ENCODE measurements at places on chromosomes 5 and 9.

- no peak for DNase-seq
These were observed 109.9 kb downstream of the MEGF10 start for GRCh38 chr5:127400539-127400938.

DNA sequence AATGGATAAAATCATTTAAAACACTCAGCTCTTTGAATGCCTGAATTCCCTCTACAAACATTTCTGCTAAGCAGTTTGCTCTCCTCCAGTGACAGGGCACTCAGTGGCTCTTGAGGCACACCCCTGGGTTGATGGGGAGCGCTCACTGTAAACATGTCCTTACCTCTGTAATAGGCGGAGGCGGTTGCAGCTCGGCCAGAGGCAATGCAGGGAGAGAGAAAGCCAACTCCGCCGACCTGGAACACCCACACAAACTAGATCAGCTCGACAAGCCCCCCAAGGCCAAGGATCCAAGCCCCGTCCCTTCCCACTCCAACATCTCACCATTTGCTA lies 329 bp downstream of the CDC23 start:
- no peak for DNase-seq

DNA sequence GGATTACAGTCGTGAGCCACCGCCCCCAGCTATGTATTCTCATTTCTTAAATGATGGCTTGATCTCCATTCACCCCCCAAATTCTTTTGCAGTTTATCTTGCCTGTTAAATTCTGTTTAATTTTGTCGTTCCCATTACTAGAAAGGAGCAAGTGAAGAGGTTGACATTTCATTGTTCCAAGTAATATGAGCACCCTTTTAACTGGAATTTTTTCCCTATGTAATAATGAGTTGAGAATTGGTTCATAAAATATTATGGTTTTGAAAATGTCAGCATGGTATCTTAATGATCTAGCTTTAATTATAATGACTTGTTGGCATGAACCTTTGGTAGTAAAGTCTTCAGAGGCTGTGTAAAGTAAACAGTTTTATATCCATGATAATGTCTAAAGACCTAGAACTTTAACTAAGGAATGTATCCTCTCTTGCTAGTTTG lies 37.4 kb downstream of the F2RL2 start:
- no peak for DNase-seq

DNA sequence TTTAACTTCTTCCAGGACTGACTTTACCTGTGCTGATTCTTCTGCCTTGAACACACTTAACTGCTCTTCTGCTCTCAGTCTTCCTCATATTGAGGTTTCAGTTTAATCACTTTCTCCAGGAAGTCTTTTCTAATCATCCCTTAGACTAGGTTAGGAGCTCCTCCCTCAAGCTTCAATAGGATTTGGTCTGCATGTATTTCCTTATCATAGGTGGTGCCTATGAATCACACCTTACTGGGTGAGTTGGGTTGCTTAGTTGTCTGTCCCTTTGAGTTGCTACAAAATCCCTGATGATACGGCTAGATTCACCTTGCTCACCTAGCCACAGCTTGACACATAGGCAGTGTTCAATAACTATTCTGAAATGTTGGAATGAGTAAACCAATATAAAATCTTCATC lies 164.4 kb downstream of the DNAH5 start:
- DNase-seq: no peak

DNA sequence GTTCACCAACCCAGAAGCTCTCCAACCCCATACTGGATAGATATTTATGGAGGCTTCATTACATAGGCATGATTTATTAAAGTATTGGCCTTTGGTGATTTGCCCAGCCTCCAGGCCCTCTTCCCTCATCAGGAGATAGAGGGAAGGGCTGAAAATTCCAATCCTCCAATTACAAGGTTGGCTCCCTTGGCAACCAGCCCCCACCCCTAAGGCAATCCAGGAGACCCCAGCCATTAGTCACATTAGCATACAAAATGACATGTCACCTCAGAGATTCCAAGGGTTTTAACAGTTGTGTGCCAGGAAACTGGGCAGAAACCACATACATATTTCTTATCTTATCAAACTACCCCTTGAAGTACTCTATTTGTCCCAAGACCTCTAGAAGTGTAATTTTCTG lies 210.0 kb downstream of the HINT1 start:
- no peak for DNase-seq

DNA sequence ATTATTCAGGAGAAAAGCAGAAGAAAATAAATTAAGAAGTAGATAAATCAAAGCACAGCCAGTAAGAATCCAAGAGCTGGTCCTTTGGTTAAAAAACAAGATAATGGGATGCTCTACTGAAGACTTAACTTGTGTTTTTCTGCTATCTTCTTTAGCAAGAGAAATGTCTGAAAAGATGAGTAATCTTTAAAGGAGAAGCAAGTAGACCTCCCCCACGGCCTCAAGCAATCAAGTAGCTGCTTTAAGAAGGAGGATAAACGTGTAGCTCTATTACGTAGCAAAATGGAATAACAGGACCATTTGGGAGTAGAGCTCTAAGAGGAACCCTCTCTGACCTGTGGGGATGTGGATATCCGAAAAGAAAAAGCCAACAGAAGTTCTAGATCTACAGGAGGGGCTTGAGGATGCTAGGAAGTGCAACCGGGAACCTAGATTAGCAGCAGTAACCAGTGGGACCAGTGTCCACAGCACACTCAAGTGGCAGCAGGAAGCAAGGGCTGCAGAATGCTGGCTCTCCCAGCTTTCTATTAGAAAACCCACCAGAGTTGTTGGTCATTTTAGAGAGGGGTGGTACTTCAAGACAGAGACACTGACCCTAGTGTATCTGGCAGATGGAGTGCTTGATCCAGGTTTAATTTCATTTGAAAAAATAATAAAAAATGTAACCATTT lies 185.4 kb downstream of the GABBR2 start:
- DNase-seq: no peak

GRCh38 chr5:59003641-59004040 lies 420.8 kb downstream of the RAB3C start:
- no peak for DNase-seq

GRCh38 chr5:58988938-58989337 lies 406.1 kb downstream of the RAB3C start:
- DNase-seq: no peak

DNA sequence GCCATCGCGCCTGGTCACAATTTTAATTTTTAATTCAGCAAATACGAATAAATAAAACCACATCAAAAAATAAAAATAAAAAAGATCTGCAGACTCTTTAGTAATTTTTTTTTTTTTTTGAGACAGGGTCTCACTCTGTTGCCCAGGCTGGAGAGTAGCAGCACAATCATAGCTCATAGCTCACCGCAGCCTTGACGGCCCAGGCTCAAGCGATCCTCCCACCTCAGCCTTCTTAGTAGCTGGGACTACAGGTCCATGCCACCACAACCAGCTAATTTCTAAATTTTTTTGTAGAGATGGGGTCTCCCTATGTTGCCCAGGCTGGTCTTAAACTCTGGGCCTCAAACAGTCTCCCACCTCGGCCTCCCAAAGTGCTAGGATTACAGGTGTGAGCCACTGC lies 14.2 kb downstream of the NANS start:
- DNase-seq: no peak

GRCh38 chr9:96519787-96520186 lies 69.8 kb downstream of the HABP4 start:
- DNase-seq: no peak

DNA sequence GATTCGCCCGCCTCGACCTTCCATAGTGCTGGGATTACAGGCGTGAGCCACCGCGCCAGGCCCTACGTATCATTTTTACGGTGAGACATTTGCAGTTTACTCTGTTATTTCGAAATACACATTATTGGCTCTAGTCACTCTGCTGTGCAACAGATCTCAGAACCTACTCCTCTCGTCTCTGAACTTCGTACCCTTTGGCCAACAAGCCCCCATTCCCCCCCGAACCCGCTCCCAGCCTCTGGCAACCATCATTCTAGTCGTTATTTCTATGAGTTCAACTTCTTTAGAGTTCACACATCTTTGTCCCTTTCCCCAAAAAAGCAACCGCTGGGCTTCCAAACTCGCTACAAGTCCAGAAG lies 735 bp downstream of the PTGR1 start:
- no peak for DNase-seq

DNA sequence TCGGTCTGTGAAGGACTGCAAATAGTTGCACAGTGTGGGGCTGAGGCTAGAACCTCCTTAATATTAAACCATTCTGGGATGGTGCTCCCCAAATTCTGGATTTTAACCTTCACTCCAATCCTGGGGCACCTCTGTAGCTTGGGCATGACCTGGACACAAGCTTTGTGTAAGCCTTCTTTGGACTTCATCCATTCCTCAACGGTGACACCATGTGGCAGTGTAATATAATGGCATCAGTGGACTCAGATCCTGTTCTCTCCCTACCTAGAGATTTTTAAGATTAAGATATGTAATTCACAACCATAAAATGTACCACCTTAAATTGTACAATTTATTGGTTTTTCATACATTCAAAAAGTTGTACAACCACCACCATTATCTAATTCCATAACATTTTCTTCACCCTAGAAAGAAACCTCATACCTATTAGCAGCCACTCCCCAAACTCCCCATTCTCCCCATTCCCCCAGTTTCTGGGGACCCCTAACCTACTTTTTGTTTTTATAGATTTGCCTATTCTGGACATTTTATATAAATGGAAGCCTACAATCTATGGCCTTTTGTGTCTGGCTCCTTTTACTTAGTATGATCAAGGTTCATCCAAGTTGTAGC lies 4.8 kb upstream of the PLGRKT start:
- DNase-seq: no peak

- no peak for DNase-seq
These were observed 679.8 kb downstream of the CETN3 start for GRCh38 chr5:89729623-89730301.

- no peak for DNase-seq
These were observed 51.7 kb downstream of the AUH start for GRCh38 chr9:91310037-91310436.

DNA sequence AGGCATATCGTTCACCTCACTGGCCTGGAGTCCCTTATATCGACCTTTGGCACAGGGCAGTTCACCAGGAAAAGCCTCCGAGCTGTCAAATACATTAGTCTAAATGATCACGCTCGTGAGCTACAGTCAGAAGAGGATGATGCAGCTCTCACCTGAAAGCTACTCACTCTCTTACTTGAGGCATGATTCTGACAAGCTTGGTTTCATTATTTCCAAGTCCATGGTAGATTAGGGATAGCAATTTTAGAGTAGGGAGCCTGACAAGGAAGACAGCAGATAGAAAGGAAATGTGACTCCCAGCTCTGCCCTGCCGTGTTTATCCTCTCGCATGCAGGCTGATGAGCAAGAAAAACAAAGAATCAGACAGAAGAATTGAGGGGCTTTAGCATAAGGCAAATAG lies 98.0 kb upstream of the MAP1B start:
- no peak for DNase-seq

GRCh38 chr5:51156838-51157237 lies 226.4 kb upstream of the ISL1 start:
- DNase-seq: no peak

- no peak for DNase-seq
These were observed 514.7 kb downstream of the DIRAS2 start for GRCh38 chr9:90127923-90128322.

DNA sequence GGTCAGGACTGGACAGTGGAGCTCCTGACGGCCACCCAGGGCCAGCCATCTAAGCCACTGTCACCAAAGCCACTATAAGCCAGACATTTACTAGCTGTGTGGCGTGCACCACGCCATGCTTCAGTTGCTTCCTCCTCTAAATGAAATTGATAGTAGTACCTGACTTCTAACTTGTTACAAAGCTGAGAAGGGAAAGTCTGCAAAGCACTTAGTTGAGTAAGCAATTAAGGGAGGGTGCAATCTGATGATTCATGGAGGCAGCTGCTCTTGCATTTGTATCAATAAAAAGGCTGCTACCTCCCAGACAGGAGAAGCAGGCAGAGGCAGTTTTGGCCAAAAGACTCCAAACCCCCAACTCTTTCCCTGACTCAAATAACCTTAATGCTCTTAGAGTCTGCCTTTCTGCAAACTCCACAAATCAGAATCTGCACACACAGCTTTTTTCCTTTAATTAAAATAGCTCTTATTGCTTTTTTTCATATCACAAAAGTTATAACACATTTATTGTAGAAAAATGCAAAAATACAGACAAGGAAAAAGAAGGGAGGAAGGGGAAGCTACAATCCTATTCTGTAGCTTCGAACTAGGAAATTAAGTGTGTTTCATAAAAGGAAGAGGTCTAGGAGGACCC lies 19.3 kb upstream of the RAPGEF1 start:
- no peak for DNase-seq

- no peak for DNase-seq
These were observed 68.5 kb downstream of the KIAA1958 start for GRCh38 chr9:112555101-112555643.

- no peak for DNase-seq
These were observed 8.5 kb upstream of the MGAT1 start for GRCh38 chr5:180810959-180811622.

GRCh38 chr9:91530829-91531228 lies 107.2 kb upstream of the NFIL3 start:
- no peak for DNase-seq

DNA sequence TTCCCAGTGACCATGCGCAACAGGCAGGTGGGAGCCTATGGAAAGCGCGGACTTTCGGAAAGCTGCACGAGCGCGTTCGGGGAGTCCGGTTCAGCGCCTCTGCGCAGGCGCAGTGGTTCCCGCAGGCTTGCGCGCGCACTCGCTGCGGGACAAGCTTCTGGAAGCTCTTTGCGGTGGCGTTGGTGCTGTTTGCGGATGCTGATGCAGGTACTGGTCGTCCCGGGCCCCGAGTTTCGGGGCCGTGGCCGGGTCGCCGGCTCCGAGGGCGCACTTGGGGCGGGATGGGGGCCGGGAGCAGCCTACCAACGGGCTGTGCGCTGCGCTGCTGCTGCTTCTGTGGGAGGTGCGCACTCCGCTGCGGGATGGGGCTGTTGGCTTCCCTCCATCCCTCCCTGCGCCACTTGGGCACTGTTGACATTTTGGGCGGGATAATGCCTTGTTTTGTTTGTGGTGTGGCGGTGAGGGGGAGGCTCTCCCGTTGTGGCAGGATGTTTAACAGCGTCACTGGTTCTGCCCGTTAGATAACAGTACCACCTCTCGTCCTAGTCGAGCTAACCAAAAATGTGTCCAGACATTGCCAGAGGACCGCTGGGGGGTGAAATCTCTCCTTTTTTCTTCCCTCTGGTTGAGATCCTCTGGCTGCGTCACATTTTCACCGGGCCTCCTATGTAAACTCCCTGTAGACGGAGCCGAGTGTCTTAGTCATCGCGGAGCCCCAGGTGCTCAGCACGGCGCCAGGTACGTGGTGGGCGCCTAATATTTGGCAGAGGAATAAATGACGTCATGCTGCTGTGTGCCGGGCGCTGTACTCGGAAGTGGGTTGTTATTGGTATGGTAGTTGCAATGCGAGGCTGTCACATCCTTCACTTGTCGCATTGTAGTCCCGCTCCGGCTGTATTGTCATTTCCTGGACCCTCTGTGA lies at the start of gene ZNF483:
TSS of gene ZNF483 (plus strand) at position 124 of the 922 bp plus-strand sequence. CDS start 2,217 bp downstream, outside the sequence.
- DNase-seq: peak; percentile 31

DNA sequence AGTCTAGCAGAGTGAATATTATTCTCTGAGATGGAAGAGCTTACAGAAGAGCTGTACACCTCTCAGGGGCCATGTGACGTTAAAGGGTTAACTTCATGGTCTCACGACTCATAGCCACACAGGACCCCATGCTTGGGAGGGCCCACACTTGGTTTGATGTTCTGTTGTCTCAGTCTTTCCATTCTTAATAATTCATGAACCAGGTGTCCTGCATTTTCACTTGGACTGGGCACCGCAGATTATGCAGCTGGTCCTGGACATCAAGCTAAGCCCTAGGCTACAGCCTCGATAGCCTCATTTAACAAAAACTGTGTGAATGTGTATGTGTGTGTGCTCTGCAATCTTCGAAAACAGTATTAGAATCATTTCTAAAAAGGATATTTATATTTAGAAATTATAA lies 323.5 kb downstream of the PLK2 start:
- no peak for DNase-seq

- peak; percentile 97 for DNase-seq
These were observed 52.6 kb downstream of the TENT4A start for GRCh38 chr5:6765612-6766525.
